ENCODE measurements at places on chromosomes 5 and 9.

DNA sequence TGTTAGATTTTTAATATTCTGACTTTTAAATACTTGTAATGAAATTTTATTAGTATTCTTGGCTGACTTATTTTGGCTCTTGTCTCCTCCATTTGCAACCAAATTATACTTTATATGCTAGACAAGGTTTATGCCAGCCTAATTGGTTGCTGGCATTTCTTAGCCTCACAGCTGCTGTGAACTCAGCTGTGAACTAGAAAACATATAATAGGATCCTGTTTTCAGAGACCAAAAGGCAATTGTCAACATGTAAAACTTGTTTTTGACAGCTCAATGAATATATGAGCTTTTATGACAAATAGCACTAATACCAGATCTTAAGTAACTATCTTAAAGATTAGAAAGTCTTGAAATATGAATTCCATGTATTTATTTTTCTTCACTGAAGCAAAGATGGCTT is 25.9 kb downstream of the KIF2A start:
- no peak for DNase-seq

DNA sequence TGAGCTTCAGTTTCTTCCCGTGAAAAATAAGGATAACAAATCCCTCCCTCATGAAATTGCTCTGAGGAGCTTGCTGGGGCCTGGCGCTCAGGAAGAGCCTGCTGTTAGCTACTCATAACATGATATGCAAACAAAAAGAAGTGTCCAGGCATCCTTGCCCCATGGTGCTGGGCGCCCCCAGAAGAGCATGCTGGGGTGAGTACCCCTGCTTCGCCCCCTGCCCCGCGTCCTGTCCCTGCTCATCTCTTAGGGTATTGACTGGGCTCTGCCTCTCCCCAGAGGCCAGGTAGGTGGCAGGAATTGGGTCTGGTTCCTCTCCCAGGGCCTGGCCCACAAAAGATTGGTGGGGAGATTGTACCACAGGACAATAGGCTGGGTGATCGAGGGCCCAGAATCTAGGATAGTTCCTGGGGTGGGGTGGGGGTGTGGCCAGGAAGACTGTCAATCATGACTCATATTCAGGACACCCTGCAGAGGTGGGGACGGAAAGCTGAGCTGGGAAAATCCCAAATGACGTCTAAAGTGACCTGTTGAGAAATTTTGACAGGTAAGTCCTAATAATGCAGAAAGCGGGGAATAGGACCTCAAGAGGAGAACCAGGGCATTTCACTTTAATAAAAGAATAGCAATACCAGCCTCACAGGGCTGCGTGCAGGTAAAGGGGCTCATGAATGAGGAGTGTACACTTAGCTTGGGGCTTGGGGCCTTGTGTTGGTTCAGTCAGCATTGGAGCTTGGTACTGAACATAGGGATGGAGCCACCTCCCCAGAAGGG is 8.9 kb downstream of the PITX1 start:
- no peak for DNase-seq

- no peak for DNase-seq
Observed at GRCh38 chr5:16992444-16992843, 56.4 kb upstream of the MYO10 start.

DNA sequence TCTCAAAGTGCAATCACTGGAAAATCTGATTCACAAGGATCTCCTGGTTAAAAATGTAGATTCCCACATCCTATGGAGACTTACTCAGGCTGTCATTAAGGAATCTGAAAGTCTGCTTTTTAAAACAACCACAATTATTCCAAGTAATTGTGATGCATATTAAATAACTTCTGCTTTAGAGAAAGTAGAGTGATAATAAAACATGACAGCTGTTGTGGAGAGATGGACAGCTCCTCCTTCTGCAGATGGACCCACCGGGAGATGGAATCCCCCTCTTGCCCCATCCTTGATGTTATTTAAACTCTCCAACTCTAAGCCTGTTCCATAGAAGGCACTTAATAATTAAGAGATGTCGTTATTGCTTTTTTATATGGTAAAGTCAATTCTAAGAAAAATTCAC is 802.2 kb downstream of the CDH12 start:
- DNase-seq: no peak

DNA sequence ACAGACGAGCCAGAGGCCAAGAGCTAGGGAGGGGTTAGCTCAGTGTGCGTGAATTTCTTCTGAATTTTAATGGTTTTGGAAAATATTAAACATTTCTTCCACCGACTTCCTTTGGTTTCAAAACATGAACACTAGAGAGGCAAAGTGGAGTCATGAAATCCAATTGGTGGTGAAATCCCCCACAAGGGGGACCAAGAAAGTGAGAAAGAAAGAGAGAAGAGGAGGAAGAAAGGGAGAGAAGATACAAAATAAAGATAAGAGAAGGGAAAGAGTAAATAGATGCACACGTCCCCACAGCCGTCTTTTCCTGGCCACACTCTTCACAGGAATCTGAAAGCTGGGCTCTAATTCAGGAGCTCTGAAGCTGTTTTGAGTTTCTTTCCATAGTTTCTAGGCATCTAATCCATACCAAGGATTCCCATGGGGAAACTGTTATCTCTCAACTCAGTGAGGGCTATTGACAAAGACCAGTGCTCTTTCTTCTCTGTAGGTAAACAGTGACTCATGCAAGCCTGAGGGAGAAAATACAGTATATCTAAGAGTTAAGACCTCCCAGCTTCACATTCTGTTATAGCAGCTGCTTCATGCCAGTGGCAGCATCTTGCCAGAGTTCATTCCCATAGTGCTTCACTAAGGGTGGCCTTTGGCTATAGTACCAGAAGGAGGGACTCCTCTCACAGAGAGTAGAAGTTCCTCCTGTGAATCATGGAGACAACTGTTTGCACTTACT is 115.8 kb upstream of the LIFR start:
- no peak for DNase-seq

GRCh38 chr9:7165331-7165975 is 407.7 kb downstream of the KDM4C start:
- DNase-seq: no peak

DNA sequence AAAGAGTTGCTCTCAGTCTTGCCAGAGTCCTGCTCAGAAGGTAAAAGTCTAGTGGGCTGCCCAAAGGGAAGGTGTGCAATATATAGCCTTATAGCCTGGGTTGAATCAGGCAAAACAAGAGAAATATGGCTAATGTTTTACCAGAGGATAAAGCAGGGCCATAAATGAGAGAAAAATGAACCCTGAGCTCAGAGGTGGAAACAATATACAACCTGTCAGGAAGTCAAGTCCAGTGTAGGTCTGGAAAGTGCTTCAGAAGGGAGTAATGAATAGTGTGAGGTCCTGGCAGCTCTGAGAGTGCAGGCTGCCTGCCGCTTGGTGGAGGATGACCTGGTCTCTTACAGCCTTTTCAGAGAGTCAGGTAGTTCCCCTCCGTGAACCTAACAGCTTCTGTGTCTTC is 177.8 kb upstream of the TNC start:
- DNase-seq: no peak

DNA sequence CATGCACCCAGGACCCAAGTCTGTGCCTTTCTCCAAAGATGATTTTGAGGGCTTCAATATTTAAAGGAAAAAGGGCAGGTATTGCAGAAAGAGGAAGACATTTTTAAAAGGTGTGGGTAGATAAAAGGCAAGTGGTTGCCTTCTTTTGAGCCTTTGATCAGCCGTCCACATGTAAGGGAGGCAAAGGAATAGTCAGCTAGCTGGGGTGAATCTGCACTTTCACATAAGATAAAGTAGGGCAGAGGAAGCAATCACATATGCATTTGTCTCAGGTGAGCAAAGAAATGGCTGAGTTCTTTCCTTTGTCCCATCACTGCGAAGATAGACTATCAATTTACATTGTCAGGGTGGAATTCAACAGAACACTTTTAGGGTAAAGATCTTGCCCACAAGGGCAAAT is 19.9 kb downstream of the MGAT1 start:
- DNase-seq: no peak

DNA sequence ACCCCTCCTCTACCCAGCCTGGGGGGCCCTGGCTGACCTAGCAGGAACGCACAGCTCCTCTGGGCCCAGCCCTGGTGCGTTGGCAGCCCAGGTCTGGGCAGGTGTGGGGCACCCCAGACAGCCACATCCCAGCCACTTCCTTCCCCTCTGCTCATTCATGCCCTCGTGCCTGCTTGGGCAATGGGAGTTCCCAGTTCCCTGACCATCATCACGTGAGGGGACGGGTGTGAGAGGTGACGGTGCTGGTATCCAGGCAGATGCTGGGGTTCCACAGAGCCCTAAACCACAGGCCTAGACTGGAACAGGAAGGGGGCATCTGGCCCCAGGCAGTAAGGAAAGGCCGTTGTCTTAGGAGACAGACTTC is 8.4 kb downstream of the RALGDS start:
- no peak for DNase-seq

DNA sequence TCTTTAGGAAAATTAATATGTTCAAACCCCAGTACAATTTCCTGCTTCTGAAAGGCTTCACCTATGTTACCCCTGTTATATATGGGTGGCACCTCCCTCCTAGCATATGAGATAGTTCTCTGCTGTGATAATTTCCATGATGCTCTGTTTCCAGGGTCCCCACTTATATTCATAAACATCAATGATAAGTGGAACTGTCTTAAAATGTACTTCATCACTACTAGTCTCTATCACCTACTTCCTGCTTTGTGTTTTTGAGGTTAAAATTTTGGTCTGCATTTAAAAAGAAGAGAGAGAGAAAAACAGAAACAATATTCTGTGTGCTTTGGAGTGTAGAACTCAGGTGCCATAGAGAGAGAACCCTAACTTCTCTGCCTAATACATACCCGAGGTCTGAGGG is 234.7 kb downstream of the HTR1A start:
- DNase-seq: no peak

DNA sequence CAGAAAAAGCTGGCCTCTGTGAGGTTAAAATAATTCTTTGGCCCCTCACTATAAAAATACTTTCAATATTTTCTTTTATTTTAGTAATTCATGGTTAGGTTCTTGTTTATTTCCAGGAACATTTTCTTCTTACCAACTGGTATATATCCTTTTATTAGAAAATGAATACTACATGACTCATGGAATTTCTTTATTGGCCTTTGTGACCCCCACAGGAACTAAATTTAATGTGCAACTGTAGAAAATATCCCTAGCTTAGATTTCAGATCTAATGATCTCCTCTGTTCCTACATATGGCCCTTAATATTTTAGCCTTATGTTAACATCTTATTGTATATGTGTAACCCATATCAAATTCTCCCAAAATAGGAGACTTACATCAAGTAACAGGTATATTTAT is 429.9 kb downstream of the NR2F1-AS1 start:
- DNase-seq: no peak

- DNase-seq: no peak
Observed at GRCh38 chr5:3958389-3958788, 362.8 kb downstream of the IRX1 start.

GRCh38 chr5:172282272-172283019 is 1.1 kb downstream of the UBTD2 start:
- no peak for DNase-seq

DNA sequence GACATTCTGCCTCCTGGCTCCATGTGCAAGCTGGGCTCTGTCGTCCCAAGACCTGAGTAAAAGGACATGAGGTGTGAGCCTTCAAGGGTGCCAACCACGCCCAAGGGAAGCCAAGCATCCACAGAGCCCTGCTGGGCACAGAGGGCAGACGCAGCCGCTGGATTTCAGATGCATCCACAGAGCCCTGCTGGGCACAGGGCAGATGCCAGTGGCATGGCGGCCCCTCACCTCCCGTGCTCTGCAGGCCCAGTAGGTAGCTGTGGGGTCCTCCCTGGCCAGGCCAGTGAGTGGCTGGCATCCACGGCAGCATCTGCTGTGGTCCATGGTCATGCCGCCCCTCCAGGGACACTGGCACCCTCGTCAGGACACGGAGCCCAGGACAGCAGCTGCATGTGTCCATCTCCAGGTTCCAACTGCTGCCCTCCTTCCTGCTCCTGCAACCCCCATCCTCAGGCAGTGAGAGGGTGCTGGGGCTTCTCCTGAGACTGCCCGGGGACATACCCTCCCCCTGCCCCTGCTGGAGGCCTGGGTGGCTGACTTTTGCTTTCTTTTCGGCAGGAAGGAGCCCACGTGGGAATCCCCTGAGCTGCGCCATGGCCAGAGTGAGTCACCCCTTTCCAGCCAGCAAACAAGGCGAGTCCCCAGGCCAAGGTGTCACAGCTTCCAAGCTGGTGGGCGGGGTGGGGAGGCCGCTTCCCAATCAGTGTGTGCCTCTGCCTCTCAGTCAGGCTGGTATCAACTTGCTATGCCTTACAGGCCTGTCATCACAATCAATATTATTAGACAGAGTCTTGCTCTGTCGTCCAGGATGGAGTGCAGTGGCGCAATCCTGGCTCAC is 4.0 kb upstream of the TRAF2 start:
- DNase-seq: no peak

GRCh38 chr5:178165581-178165980 is 11.9 kb upstream of the NHP2 start:
- DNase-seq: no peak

GRCh38 chr5:21238786-21239185 is 1250.8 kb upstream of the CDH18 start:
- no peak for DNase-seq

DNA sequence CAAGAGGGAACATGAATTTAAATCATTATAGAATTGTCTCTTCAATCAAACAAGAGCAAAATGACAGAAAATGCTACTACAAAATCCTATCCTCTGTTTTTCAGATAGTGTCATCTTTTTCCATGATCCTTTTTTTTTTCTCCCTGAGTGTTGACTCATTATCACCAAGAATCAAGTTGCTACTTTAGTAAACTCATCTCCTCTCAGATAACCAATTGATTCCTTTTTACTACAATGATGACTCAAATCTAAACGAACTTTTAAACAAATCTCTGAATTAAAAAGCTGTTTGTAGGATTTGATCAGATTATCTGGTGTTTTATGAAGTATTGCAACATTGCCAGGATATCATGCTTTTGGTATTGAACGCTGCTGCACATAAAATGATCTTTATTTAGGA is 23.9 kb upstream of the IL7R start:
- no peak for DNase-seq

- no peak for DNase-seq
Observed at GRCh38 chr5:41392016-41392415, 118.4 kb downstream of the PLCXD3 start.
